Activated CD8-positive, alpha-beta memory T cell treated with anti-CD3 and anti-CD28 coated beads, Interleukin-2, amount 10 ng/mL, durations not matched to agents 7 days and 5 days (primary cell): ENCODE measurements at places on chromosomes 16 and 17.
A peak's percentile ranks its signal among the peaks of the same experiment; 100 is the strongest.

DNA sequence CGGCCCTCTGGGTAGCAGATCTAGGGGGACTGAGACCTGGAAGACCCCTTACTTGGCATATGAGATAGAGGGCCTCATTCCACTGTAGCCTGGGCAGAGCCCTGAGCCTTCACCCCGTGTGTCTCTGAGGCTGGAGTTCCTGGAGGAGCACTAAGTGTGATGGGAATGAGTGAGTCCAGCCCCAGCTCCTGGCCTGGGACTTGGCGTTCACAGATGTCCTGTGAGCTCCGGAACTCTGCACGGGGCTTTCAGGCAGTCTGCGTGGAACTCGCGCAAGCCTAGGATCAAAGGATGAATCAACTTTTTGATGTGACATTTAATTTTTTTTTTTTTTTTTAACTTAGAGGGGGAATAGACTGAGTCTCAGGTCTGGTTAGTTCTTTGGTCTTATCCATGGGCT is 1.8 kb downstream of the NKD1 start:
- no peak for DNase-seq

- DNase-seq: no peak
These were observed 45.9 kb downstream of the SREBF1 start for GRCh38 chr17:17790637-17791464.

GRCh38 chr17:72342627-72343527 is 222.1 kb downstream of the SOX9 start:
- DNase-seq: no peak

GRCh38 chr16:51237861-51238378 is 86.8 kb upstream of the SALL1 start:
- no peak for DNase-seq

GRCh38 chr16:20884240-20884556 is 16.0 kb downstream of the DCUN1D3 start:
- no peak for DNase-seq

- no peak for DNase-seq
These were observed 511.8 kb upstream of the WSB1 start for GRCh38 chr17:26782153-26782552.

- DNase-seq: no peak
These were observed 137.5 kb upstream of the PLEKHM1 start for GRCh38 chr17:45628019-45628418.

GRCh38 chr17:55416470-55417052 is 5.1 kb downstream of the MMD start:
- DNase-seq: no peak

- no peak for DNase-seq
These were observed 38.4 kb downstream of the HIC1 start for GRCh38 chr17:2093349-2093748.

GRCh38 chr16:84043486-84044117 is 1.0 kb upstream of the SLC38A8 start:
- DNase-seq: no peak

DNA sequence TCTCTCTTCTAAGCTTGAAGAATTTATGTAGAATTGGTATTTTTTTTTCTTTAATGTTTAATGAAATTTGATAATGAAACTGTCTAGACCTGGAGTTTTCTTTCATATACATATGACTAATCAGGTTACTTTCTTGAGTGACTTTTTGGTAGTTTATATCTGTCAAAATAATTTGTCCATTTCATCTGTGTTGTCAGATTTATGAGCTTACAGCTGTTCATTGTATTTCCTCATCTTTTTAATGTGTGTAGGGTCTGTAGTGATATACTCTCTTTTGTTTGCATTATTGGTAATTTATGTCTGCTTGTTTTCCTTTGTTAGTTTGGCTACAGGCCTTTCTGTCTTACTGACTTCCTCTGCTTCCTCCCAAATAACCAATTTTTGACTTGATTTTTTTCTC is 55.7 kb downstream of the TAOK1 start:
- no peak for DNase-seq

GRCh38 chr17:42642336-42642735 is 16.7 kb upstream of the TUBG2 start:
- no peak for DNase-seq

GRCh38 chr16:20747030-20747816 is 5.6 kb upstream of the THUMPD1 start:
- no peak for DNase-seq

DNA sequence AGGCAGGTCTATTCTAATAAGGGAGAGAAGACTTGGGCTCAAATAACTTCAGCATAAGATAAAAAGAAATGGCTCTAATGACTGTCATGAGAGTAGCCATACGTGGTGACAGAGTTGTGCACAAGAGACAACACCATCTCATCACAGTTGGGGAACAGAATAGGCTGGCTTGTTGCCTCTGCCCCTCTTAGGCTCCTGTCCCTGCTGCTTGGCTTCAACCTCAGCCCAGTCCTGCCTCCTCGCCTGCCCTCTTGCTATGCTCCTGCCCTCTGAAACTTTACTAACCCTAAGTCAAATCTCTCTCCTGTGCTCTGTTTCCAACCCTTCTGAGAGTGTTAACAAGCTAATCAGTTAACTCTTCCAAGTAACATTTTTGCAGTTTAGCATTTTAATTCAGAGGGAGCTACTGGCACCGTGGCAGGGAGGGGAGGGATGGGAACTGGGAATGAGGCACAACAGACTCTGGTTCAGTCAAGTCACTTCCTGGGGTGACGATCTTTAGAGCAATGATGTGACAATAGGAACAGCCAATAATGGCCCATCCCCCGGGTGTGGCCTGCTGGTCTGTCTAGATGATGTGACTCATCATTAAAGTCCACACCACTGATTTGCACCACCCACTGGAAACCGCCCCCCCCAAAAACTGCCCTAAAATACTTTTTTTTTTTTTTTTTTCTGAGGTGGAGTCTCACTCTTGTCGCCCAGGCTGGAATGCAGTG is 35.5 kb downstream of the DNAH17 start:
- no peak for DNase-seq

DNA sequence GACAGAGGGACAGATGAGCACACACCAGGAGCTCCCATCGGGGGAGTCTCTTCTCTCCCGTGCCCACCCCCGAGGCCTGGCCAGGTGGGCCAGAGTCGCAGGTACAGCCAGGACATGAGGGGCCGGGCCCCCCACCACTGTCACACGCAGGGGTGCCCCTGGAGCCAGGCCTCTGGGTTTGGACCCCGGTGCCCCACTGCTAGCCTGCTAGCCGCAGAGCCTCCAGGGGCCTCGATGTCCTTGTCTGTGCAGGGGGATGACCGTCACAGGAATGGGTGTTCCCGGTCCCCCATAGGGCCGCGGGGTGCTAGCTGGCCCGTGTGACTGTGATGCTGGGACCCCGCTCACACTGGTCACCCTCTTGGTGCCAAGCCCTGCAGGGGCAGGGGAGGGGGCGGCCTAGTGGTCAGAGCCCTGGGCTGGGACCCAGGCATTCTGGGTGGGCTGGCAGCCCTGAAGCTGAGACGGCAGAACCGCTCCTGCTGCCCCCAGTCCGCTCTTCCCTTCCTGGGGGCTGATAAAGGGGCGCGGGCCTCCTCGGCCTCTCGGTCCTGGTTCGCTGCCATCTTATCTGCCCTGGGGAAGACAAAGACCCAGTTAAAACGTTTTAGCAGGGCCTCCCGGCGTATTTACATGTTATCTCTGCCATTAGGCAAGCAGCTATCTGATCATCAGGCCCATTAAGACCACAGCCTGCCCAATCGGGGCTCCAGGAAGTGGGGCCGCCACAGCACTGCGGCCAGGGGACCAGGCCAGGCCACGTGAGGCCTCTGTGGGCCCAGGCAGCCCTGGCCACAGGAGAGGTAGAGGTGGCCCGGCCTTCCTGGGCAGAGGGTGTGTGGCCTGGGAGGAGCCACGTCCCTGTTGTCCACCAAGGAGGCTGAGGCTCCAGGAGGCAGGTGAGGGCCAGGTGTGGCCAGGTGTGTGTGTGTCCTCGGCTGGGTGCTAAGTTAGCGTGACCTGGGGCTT is 57.2 kb upstream of the ZC3H18 start:
- no peak for DNase-seq

- no peak for DNase-seq
These were observed 119.6 kb downstream of the ZFHX3 start for GRCh38 chr16:72928090-72928981.

DNA sequence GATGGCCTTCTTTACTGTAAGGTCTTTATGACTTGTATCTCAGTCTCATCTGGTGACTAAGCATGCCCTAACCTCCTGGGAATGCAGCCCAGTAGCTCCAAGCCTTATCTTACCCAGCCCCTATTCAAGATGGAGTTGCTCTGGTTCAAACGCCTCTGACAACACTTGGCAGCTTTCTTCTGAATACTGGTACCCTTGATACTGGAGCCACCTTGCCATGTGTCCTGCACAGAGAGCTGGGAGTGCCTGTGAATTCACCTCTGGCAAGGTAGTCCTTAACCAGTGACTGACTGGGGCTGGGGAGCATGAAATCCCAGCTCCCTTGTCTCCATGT is 17.2 kb downstream of the NUDT7 start:
- no peak for DNase-seq

DNA sequence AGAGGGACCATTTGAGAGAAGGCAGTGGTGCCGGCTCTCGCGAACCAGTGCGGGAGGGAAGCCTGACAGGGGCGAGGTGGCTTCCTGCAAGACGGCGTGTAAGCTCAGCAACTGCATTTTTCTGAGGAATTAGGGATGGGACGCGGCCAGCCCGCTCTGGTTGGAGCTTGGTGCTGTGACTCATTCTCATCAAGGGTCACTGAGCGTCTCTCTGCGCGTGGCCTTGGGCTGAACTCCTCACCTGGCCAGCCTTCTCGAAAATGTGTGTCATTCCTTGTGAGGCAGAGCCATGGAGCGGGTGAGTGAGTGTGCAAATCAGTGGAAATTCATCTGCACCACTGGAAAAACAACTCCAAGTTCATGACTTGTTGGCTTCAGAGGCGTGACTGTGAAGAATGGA is 52.8 kb downstream of the NTN1 start:
- DNase-seq: no peak

GRCh38 chr16:12119562-12119961 is 143.0 kb downstream of the SNX29 start:
- DNase-seq: no peak

DNA sequence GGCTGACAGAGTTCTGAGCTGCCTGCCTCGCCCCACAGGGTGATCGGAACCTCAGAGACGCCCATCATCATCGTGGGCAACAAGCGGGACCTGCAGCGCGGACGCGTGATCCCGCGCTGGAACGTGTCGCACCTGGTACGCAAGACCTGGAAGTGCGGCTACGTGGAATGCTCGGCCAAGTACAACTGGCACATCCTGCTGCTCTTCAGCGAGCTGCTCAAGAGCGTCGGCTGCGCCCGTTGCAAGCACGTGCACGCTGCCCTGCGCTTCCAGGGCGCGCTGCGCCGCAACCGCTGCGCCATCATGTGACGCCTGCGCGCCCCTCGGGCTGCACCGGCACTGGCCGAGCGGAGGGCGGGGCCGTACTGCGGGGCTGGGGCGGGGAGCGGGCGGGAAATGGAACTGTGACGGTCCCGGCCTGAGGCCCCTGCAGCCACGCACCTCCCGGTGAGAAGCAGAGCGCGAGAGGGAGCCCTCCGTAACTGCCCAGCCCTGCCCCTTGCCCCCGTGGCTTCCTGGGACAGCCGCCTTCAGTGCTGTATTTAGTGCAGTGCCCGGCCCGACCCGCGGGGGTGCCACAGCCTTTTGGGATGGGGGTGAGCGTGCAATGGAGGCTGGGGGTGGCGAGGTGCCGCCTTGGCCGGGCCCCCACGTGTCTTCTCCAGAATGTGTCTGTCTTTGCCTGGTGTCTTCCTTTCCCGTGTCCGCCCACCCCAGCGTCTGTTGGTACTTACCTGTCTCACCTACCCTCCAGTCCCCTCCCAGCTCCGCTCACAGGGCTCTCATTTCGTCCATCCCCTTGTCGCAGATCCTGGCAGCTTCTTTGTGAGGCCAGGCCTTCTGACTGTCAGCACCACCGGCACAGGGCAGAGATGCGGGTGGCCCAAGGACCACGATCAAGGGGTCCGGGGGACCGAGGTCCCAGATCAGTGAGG is 9.8 kb downstream of the RASL10B start:
- DNase-seq: peak; percentile 45

GRCh38 chr16:88454523-88454947 is 1.5 kb downstream of the ZFPM1 start:
- no peak for DNase-seq

DNA sequence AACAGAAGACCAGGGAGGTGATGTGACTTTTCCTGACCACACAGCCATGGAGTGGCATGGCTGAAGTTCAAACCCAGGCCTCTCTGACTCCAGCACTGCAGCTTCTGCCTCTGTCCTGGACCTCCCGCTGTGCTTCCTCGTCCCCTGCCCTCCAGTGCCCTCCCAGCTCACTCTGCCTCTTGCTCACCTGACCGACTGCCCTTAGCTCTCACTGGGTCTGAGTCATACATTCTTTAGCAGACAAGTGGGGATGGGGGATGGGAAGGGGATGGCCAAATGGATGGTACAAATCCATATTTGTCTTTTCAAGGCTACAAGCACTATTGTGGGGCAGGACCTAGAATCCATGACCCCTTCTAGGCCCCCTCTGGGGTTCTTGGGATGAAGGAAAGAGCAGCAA is 33.0 kb downstream of the PITPNM3 start:
- no peak for DNase-seq

DNA sequence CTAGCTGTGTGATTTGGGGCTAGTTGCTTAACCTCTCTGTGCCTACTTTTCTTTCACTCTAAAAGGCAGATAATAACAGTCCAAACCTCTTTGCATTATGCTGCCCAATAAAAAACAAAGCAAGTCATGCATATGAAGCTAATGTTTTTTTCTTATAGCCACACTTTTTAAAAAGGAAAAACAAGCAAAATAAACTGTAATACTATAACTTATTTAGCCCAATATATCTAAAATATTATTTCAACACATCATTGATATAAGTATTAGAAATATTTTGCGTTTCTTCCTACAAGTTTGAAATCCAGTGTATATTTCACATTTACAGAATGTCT is 22.4 kb downstream of the ANKRD40 start:
- no peak for DNase-seq

GRCh38 chr17:73957564-73957963 is 245.9 kb upstream of the RPL38 start:
- DNase-seq: no peak

- no peak for DNase-seq
These were observed 2.9 kb downstream of the SRSF2 start for GRCh38 chr17:76734080-76734840.
